AG10803 (cell line): ENCODE measurements at places on chromosomes 16 and 17.

GRCh38 chr17:8941520-8941919 is 24.0 kb downstream of the PIK3R5 start:
- DNase-seq = no peak

- DNase-seq = no peak
Observed at GRCh38 chr16:66542396-66542795, 7.5 kb downstream of the TK2 start.

GRCh38 chr17:10729334-10730193 is at the start of gene TMEM220:
TSS of gene TMEM220 (minus strand) at chr17:10730023. CDS start at chr17:10729851, 172 bp downstream.
- peak; percentile 75 for DNase-seq

- DNase-seq = no peak
Observed at GRCh38 chr16:9419161-9419560, 327.7 kb downstream of the HAPSTR1 start.

DNA sequence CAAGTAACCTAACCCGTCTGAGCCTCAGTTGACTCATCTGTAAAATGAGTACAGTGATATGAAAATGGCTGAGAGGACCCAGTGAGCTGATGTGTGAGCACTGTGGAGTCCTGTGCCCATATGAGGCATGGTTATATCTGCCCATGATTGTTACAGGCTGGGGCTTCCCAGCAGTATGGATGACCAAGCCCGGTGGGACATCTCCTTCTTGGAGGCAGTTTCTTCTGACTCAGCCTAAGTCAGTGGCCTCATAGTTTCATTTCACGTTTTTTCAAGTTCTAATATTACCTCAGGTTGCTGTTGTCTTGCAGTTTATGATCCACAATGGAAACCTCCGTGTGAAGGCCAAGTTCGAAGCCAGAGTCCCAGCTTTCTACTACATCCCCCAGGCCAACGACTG is 4.8 kb downstream of the ADAP2 start:
- no peak for DNase-seq
